SJCRH30 (cell line): ENCODE measurements at places on chromosomes 6 and 20.

- DNase-seq: no peak
These were observed 167.0 kb downstream of the AIG1 start for GRCh38 chr6:143227675-143228074.

- peak; percentile 57 for DNase-seq
These were observed 612 bp downstream of the TNNC2 start for GRCh38 chr20:45826381-45827019.

DNA sequence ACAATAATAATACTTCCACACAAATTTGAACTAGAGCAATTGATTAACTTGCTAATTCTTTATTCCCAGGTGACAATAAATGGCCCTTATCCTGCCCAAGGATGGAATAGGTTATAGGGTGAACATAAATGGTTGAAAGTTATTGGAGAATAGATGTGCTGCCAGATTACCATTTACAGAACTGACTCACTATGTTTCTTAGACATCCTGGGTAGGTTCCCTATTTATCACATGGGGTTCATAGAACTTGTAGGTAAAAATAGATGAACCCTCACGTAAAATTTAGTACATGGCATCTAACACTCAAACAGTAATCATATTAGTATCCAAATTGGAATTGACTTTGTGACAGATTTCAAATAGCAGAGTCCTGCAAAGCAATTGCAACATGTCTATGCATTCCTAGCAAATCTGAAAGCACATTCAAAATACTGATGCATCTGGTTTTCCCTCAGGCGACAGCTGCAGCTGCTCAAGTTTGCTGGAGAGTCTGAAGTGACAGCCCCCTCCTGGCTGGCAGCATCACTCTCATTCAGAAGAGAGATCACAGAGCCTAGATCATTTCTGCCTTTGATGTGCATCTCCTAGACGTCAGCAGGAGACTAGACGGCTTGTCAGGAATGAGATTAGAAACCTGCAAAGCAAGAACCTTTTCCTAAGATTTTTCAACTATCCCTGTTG, 80.2 kb upstream of the RNF217 start:
- peak; percentile 73 for DNase-seq

GRCh38 chr6:87152526-87152955, 2.8 kb upstream of the ZNF292 start:
- peak; percentile 4 for DNase-seq

DNA sequence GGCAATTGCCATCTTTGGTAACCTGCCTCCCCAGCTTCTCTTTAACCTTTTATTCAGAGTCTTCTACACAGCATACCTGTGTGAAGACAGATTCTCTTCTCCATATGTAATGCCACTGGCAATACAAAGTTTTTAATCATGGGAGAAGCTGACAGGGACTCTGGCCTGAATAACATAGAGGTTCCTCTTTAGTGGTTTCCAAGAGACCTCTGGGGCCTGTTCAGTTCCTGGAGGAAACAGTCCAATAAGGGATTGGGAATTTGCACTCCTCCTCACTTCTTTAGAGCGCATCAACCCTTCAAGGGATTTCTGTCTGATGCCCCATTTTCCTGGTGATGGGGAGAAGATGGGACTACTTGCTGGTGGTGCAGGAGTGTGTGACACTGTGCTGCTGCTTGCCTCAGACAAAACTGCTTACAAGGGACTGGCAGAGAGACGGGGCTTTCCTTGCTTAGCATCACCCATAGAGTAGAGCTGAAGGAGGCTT, 1.4 kb downstream of the RIMS1 start:
- no peak for DNase-seq

GRCh38 chr20:41746635-41747034, 128.5 kb upstream of the CHD6 start:
- DNase-seq: no peak

GRCh38 chr6:167543602-167544497, 219.0 kb downstream of the TTLL2 start:
- DNase-seq: peak; percentile 66

DNA sequence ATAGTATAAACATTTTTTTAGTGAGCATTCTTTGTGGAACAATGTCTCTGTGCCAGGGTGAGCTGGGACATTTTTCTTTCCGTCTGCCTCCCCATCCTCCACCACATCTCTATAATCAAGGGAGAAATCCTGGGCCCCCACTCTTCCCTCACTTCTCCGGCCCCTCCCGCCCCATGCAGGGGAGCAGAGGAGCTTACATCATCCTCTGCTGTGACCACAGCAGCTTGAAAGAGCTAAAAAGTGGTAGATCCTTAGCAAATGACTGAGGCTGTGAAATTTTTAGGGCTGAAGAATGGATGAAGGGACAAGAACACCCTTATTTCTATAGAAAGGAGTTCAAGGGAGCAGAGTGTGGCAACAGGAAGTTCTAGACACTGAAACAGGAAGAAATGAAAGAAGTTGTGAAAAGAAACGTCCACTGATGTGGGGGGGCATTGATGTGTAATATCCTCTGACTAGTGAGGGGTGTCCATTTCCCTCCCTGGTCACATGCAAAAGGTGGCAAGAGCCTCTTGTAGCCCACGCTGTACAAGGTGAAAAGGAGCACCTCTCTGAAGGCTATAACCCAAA, 380.3 kb upstream of the JARID2 start:
- DNase-seq: no peak

- DNase-seq: no peak
These were observed 1036.9 kb upstream of the EPHA7 start for GRCh38 chr6:94456266-94456665.

GRCh38 chr20:51936377-51936776, 134.1 kb upstream of the SALL4 start:
- no peak for DNase-seq

DNA sequence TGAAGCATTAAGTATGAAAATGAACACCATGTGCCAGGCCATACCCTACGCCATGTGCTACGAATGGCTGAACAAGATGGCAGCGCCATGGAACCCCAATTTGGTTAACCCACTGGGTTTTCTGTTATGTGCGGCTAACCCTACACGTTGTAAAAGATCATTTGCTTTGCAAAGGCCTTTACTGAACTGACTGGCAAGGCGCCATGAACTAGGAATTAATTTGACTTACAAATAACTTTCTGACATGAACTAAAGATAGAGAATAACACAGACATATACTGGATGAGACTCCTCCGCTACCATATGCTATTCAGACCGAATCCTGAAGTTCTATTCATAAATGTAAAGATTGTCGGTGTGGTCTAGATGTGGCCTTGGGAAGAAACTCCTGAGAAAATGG, 3.9 kb downstream of the CNKSR3 start:
- DNase-seq: no peak

DNA sequence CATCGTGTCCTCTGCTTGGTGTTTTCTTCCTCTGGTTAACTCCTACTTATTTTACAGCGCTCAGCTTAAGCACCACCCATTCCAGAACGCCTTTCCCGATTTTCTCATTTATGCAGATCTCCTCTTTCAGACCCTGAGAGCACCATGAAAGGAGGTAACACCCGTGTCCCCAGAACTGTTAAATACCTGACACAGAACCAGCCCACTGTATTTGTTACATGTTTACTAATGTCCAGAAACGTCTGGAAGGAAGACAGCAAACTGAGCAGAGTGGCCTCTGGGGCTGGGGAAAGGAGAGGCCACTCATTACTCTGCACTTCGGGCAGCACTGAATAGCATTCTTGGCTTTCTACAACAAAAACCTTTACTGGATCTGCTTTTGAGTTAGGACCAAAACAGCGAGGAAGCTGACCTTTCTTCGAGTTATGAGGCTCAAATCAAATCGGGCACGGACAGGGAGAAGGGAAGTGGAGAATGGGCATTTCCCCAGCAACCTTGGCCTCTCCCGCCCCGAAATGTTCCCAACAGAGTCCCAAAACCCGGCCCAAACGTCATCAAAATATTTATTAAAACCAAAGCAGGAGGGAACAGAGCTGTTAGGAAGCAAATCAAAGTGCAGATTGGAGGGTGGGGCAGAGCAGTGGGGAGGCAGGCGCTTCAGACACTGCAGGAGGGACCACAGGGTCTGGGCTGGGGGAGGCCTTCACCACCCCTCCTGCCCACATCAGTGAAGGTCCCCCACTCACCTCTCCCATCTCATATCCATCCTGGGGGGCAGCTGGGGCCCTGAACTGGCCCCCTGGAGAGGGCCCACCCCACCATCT, 1.1 kb upstream of the NECAB3 start:
- DNase-seq: no peak

DNA sequence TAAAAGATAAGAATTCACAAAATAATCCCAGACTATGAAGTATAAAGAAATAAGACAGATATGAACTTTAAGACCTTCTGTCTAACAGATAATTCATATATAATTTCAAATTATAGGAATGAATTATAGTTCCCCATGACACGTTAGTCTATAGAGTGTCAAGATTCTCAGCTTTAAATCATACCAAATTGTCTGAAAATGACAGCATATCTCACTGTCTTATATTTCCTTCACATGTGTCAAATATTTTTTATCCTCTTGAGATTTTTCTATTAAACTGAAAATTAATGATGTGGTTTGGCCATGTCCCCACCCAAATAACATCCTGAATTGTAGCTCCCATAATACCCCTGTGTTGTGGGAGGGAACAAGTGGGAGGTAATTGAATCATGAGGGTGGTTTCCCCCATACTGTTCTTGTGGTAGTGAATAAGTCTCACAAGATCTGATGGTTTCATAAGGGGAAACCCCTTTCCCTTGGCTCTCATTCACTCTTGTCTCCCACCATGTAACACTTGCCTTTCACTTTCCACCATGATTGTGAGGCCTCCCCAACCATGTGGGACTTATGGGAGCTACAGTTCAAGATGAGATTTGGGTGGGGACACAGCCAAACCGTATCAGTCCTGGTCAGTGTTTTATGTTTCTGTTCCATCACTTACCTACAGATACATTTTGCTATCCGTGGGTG, 825.3 kb upstream of the GJE1 start:
- DNase-seq: no peak

DNA sequence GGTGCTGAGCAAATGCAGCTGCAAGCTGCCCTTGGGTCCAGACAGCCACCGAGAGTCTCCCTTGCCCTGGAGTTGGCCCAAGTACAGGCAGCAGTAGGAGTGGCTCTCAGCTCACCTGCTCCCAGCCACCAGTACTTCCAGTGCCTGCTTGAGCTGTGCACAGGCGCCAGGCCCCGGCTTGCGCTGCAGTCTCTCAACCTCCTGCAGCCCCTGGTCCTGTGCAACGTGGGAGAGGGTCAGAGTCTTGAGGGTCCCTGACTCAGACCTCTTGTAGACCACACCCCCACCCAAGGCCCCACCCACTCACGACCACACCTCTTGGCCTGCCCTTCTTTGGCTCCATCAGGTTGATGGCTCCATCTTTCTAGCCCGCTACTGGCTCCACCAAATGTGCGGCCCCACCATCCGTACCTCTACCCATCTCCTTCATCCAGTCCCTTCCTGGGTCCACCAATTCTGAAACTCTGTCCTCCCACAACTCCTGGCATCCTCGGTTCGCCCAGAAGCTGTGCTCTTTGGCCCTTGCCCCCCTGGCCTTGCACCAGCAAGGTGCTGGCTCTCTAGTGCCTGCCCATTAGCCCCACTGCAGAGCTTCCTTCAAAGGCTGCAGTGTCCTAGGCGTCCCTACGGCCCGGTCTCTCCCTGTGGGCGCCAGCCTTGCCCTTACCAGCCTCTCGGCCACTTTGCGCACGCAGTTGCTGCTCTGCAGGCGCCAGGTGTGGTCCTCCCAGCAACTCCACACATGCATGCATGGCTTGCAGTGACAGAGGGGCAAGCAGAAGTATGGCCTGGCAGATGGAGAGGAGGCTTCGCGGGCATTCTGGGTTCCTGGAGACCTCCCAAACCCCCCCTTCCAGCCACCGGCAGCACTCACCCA, 16.5 kb upstream of the SPAG4 start:
- no peak for DNase-seq

GRCh38 chr6:32092760-32093497, 16.2 kb downstream of the TNXB start:
- DNase-seq: no peak

DNA sequence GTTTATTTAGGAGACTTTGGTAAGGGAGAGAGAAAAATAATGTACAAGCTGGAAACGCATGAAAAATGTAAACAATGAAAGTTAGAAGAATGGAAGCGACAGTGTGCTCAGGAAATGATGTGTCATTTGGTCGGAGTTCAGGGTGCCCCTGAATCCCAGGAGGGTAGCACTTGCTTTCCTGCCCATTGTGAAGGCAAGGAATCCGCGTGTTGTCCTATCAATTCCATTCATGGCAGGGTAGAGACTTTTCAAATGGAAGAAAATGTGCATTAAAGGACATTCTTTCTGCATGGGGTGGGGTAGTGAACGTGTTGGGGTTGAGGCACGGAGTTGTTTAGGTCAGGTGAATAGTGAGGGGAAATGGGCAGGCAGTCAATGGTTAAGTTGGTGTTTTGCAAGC, 33.7 kb downstream of the GCNT2 start:
- no peak for DNase-seq

GRCh38 chr6:111478749-111479148, 4.3 kb downstream of the REV3L start:
- DNase-seq: no peak

DNA sequence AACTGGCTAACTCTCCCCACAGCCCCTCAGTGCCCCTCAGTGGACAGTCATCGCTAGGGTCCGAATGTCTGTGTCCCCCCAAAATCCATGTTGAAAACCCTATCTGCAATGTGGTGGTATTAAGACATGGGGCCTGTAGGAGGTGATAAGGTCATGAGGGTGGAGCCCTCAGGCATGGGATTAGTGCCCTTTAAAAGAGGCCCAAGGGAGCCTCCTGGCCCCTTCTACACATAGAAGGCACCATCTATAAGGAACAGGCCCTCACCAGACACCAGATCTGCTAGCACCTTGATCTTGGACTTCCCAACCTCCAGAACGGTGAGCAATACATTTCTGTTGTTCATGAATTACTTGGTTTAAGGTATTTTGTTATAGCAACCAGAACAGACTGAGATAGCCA, 6.7 kb upstream of the TRAF3IP2 start:
- DNase-seq: no peak

DNA sequence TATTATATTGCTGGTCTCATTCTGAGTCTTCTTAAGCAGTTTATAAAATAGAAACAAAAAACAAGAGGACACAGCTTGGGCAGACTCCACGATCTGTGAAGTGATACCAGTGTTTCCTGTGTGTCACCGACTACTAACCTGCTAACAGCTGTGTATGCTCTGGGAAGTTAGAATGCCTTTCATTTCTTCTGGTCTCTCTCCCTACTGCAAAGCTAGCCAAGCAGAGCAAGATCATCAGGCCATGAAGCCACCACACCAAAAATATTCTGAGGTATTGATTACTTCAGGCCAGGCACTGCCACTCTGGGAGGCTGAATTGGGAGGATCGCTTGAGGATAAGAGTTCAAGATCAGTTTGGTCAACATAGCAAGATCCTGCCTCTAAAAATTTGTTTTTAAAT, 46.9 kb upstream of the SMIM29 start:
- no peak for DNase-seq

GRCh38 chr6:147322299-147323162, 118.3 kb downstream of the STXBP5 start:
- DNase-seq: no peak

- peak; percentile 1 for DNase-seq
These were observed 200.3 kb upstream of the SIM1 start for GRCh38 chr6:100665041-100665380.

GRCh38 chr20:21920211-21920610, 214.7 kb downstream of the PAX1 start:
- DNase-seq: no peak
